Stimulated activated CD8-positive, alpha-beta memory T cell treated with anti-CD3 and anti-CD28 coated beads, Interleukin-2, amount 100 ng/mL, for 1 hour (primary cell): ENCODE measurements at places on chromosomes 2 and 18.

- DNase-seq, result no peak
Observed at GRCh38 chr2:73134471-73134870, 21.7 kb upstream of the RAB11FIP5 start.

DNA sequence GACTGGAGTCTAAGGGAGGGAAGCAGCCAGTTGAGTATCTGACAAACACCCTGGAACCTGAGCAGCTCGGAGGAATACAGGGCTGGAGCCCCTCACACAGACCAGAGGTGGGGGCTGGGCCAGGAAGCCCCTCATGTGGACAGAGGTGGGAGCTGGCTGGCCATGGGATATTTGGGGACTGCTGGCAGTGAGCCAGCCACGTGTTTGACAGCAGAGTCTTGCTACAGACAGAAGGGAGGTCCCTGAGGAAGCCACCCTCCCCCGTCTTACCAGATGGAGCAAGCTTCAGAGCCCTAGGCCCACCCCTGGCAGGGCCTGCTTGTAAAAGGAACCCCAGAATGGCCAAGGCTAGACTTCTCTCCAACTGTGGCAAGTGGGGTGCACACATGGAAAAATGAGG lies 3.6 kb upstream of the MTERF4 start:
- no peak for DNase-seq

DNA sequence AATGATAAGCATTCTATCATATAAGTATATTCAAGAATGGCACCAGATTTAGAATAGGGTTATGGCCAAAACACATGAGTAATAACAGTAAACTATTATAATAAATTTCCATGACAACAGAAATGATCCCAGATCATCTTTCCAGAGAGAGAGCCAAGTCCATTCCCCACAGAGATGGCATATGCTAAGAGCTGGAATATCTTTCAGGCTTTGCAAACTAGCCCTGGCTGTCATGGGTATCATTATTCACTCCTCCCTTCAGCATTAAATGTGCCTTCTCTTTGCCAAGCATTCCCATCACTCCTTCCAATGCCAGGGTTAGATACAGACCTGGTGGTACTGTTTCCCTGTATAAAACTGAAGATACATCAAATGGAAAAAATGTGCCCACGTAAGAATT lies 10.9 kb downstream of the FEZ2 start:
- DNase-seq, result no peak

DNA sequence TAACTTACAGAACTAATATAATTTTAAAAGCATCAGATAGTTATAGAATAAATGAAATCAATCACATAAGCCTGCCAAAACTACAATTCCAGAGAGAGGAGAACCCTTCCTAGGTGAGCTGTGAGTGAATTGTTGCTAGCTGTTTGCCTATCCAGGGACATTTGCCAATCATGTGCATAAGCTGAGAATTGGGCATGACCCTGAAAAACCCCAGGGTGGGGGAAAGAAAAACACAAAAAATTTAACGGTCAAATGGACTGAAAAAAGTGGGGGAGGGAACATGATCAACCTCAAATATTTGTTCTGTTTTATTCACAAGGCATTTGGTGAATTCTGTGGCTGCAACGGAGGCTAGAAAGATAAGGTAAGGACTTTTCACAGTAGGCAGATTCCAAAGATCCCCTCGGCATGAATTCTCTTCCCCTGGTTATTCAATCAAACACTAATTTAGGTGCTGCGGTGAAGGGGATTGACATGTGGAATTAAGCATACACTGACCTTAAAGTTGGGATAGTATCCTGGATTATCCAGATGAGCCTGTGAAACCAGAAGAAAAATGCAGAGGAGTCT lies 203.9 kb upstream of the RGPD4 start:
- DNase-seq, result no peak

DNA sequence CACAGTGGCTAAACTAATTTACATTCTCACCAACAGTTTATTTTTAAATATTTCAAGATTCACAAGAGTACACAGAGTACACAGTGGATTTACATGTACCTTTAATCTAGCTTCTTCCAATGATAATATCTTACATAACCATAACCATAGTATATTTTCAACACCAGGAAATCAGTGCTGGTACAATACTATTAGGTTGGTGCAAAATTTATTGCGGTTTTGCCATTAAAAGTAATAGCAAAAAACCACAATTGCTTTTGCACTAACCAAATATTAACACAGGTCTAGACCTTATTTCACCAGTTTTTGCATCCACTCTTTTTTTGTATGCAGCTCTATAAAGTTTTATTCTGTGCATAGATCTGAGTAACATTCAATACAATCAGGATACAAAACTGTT lies 163.0 kb downstream of the SCG2 start:
- no peak for DNase-seq

DNA sequence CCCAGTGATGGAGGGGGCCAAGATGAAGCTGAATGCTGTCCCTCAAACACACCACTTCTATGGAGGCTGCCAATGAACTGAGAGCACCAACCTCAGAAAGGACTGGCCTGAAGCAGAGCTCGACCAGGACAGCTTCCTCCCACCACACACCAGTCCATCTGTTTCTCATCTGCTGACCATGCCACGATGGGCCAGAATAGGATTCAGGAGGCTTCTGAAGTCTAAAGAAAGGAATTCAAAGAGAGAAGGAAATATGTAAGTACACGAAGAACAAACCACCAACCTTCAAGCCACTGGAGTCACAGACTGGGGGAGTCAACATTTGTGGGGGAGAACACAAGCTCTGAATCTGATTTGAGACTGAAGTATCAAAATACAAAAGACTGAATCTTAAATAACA lies 157.6 kb upstream of the CCDC68 start:
- DNase-seq, result no peak

- no peak for DNase-seq
Observed at GRCh38 chr2:180672377-180672776, 308.0 kb upstream of the UBE2E3 start.

GRCh38 chr2:164439885-164440284 lies 181.4 kb downstream of the GRB14 start:
- DNase-seq, result no peak

GRCh38 chr2:82007071-82007664 lies 1702.6 kb upstream of the LRRTM1 start:
- DNase-seq, result no peak

GRCh38 chr2:112251271-112251670 lies 3.6 kb downstream of the ZC3H8 start:
- DNase-seq, result no peak

DNA sequence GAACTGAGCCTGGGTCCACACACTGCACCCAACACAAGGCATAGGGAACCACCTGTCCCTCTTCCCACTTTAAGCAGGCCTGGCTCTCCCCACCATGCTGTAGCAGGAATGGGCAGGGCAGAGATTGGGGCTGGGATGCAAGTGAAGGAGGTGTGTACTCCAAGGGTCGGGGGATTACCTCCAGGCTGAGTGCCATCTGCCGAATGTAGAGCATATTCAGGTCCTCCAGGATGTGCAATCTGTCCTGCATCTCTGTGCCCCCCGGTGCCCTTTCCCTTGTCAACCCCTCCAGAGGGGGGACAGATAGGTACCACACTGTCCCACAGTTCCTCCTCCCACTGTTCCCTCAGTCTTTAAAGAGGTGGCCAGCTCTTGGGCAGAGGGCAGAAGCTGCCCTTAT lies 2.4 kb downstream of the RTKN start:
- DNase-seq, result no peak

- DNase-seq, result no peak
Observed at GRCh38 chr2:120707816-120708215, 27.9 kb upstream of the GLI2 start.

DNA sequence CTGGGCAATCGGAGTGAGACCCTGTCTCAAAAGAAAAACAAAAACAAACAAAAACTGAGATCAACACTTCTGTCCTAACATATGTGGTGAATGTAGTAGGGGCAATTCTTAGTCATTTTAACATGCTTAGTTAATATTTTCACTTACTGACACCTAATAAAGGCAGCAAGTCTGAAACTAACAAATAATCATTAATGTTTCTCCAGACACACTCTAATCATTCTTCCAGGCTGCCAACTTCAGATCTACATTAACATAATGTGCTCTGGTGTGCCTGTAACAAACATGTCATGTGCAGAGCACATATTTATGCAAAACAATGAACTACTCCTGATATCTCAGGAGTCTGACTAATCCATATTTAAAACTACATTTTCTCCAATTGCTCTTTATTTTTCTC lies 6.0 kb downstream of the KRCC1 start:
- DNase-seq, result no peak

DNA sequence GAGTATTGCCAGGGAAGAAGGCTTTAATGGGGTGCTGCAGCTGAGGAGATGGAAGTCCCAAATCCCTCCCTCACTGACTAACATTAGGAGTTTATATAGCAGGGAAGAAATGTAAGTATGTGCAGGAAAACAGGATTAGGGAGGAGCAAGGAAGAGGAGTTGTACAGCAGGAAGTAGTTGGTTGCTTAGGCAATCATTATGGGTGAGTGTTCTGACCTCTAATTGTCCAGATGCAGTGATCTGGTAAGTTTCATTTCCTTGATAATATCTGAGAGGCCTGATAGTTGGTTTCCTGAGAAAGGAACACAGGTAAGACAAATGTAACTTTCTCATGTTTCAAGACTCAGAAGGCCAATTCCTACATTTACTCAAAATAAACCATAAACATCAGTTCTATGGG lies 331.9 kb upstream of the GULP1 start:
- no peak for DNase-seq

DNA sequence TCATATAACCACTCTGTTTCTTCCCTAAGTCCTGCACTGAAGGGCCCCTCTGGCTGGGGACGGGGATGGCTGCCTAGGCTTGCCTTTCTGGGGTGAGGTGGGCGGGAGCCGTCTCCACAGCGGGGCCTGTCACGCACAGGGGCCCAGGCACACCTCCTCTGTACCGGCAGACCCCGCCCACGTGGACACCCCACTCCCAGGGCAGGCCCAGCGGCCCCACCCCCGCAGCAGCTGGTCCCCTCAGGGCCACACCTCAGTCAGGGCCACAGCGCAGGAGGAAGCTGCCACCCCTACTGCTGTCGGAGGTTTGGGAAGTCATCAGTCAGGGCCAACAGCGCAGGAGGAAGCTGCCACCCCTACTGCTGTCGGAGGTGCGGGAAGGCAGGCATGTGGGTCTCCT lies 257.6 kb upstream of the RAB6C start:
- DNase-seq, result no peak

GRCh38 chr18:41146301-41146700 lies 808.7 kb upstream of the PIK3C3 start:
- DNase-seq, result no peak

GRCh38 chr2:106197878-106198277 lies 3.8 kb upstream of the UXS1 start:
- DNase-seq, result no peak

DNA sequence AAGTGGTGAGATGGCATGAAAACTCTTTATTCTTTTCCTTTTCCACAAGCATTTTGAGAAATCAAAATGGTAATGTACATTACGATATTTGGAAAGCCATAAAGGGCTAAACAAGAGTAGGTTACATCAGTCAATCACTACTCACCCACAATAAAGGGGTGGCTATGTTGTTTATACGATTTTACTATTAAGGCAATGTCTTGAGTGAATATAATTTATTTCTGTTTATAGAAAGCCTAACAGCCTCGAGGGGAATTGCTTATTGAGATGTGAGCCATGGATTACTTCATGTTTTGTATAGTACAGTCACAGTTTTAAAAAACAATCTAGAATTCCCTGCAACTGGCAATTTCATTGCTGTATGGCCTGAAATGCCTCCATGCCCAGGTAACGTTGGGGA lies 237.5 kb upstream of the RBBP8 start:
- DNase-seq, result no peak

DNA sequence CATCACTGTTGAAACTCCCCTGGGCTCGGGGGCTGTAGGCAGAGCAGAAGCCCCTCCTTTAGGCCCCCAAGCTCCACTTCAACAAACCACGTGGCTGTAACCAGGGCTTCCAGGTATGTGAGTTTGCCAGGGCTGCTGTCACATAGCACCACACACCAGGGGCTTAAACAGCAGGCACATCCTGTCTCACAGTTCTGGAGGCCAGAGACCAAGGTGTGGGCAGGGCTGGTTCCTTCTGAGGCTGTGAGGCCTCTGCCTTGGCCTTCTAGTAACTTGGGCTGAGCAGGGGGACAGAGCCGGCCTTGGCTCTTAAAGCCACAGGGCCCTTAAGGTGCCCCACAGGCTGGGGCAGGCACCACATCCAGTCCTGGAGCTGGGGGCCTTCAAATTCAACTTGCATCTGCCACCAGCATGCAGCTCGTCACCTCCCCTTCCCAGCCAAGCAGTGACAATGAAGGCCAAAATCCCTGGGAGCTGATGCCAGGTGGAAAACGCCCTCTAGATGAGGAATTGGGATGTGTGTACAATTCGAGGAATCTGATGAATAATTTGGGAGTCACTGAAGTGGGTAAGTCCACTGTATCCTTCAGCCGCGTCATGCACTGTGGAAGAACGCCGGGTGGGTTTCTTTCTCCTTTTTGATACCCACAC lies 104.2 kb upstream of the ODC1 start:
- no peak for DNase-seq

DNA sequence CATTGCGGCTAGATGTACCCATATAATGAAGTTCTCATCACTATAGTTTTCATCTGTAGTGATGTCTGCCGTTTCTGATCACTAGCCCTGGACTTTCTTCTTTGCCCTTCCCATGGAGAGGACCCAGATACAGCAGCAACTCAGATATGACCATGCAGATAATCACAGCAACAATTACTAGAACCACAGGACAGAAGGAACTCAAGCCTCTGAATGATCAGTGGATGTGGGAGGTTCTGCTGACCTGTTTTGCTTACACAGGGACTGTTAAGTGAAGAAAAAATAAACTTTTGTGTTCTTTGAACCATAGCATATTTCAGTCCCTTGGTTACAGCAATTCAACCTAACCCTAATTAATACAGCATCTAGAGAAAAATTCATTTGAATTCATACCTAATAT lies 62.7 kb downstream of the ACVR1 start:
- DNase-seq, result no peak

- DNase-seq, result no peak
Observed at GRCh38 chr18:46725310-46725709, 31.5 kb downstream of the ST8SIA5 start.

GRCh38 chr2:224320660-224321059 lies 81.2 kb downstream of the FAM124B start:
- no peak for DNase-seq

- no peak for DNase-seq
Observed at GRCh38 chr2:3222636-3223035, 155.0 kb downstream of the EIPR1 start.

- DNase-seq, result no peak
Observed at GRCh38 chr2:106886916-106887758, 1.2 kb upstream of the ST6GAL2 start.

DNA sequence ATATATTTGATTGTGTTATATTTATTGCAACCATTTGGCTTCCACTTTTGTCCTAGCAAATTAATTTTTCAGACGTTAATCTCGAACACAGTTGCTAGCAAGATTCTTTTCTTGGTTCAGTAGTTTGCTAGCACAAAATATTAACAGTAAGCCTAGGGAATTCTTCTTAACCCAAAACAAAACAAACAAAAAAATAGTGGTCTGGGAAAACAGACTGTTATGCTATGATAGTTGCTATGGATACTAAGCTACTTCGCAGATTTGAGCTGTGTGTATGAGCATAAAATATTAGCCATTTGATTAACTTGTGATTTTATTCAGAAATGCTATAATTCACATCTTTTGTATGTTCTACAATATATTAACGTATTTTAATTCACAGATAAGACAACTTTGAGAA lies 541.5 kb upstream of the NETO1 start:
- no peak for DNase-seq

- no peak for DNase-seq
Observed at GRCh38 chr2:85737481-85737880, 16.3 kb upstream of the ATOH8 start.

GRCh38 chr2:42917425-42917927 lies 125.1 kb upstream of the HAAO start:
- no peak for DNase-seq
